Thoracic aorta (tissue), 2 donors: ENCODE measurements at places on chromosomes 13 and 19.

DNA sequence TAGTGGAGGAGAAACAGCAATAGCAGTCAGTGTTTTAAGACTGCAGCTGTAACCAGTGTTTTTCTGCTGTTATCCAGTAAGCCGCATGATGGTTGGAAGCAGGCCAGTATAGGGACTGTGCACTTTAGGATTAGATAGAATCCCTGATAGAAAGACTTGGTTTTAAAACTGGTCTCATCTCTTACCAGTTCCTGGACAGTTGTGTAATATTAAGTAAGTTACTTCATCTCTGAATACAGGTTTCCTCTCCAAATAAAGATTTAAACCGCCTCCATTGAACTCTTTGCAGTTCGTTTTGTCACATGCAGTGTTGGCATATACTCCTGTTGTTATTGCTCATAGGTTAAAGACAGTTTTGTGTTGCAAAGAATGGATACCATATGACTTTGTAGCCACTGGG lies 25.6 kb downstream of the URI1 start:
- DNase-seq = no peak

- DNase-seq = no peak
Measured at GRCh38 chr13:57470491-57470890, 161.1 kb upstream of the PCDH17 start.

DNA sequence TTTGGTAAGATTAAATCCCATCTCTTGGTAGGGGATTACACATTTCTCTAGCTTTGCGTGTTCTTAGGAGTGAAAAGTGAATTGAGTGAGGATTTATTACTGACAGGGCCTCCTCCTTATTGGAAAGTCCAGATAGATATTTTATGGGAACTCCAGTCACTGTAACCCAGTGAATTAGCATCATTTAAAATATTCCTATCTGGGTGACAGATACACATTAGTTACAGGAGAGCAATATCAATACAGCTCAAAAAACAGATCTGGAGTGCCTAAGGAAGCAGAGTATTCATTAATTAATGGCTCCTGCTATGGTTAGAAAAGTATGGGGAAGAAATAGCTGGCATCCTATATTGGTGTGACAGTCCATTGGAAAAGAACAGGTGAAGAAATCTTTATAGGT lies 248.2 kb downstream of the SLITRK6 start:
- no peak for DNase-seq

GRCh38 chr13:50419896-50420295 lies 404.7 kb downstream of the KCNRG start:
- no peak for DNase-seq

GRCh38 chr13:29844441-29844840 lies 6.0 kb downstream of the UBL3 start:
- DNase-seq = no peak

GRCh38 chr13:42753697-42754096 lies 27.7 kb upstream of the FAM216B start:
- no peak for DNase-seq

- DNase-seq = peak; percentile 62
Measured at GRCh38 chr13:106471957-106472543, 63.4 kb downstream of the EFNB2 start.

- no peak for DNase-seq
Measured at GRCh38 chr13:26584713-26585112, 27.2 kb downstream of the WASF3 start.
